Suppressor macrophage treated with lipopolysaccharide for 4 hours (primary cell): ENCODE measurements at places on chromosomes 1 and 21.

DNA sequence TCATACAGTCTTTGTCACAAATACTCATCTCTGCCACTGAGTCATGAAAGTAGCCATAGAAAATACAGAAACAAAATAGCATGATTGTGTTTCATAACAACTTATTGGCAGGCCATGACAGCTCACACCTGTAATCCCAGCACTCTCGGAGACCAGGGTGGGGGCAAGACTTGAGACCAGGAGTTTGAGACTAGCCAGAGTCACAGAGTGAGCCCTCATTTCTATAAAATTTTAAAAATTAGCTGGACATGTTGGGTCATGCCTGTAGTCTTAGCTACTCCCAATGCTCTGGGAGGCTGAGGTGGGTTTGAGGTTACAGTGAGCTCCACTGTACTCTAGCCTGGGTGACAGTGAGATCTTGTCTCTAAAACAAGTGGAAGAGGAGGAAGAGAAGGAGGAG is 411.1 kb downstream of the PCP4 start:
- DNase-seq = no peak

DNA sequence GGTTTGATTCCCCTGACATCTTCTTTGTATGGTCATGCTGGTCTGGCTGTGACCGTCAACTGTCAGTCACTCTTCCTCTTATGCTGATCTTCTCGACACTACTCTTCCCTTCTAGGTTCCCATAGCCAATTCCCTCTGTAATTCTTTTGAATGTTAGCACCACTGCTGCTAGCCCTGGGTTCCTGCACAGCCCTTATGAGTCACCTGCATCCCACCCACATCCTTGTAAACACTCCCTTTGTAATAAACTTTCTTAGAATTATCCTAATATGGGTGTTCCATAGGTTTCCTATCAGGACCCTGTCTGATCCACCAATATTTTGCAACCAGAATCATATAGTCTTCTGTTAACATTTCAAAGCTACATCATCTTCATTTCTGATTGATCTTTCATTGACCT is 37.1 kb downstream of the JUN start:
- DNase-seq = no peak

DNA sequence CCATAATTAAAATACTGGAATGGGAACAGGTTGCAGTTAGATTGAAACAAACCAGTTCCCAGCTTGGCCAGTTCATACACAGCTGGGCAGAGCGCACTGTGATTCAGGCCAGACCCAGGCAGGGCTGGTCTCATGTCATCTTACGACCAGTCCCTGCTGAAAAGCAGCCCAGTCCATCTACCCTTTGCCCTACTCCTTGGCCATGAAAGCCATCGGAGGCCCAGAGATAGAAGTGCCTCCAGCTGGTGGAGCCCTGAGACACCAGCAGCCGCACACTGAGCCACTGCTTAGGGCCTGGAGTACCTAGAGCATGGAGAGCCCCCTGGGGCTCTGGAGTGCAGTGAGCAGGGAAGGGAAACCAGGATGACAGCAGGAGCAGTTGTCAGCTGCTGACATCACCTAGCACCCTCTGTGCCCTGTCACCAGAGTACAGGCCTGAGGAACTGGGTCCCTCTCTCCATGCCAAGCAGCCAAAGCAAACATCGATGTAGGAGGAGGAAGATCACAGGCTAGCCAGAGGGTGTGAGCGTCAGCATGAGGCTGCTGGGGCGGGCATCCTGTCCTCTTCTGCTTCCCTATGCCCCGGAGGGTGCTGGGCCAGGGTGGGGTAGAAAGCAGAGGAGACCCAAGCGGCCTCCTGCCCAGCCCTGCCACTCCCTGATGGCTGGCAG is 34.2 kb upstream of the TMEM125 start:
- peak; percentile 27 for DNase-seq

- DNase-seq = peak; percentile 74
Measured at GRCh38 chr1:226061841-226062557, 517 bp upstream of the H3-3A start.

DNA sequence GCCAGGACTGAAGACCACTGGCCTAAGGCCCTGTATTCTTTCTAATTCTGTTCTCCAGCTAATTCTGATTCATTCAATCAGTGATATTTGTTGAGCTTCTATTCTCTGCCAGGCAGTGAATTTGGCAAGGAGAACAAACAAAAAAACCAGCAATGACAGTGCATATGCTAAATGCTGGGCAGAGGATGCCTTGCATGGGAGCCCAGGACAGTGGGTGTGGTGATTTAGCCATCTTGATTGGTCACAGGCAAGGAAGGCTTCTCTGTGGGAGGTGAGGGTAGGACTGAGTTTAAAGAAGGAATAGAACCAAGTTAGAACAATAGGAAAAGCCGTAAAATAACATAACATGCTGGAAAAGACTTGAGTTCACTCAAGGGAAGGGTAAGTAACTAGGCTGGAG is 9.2 kb upstream of the CPT2 start:
- DNase-seq = no peak

GRCh38 chr21:36260030-36260787 is 59.8 kb upstream of the MORC3 start:
- peak; percentile 82 for DNase-seq

DNA sequence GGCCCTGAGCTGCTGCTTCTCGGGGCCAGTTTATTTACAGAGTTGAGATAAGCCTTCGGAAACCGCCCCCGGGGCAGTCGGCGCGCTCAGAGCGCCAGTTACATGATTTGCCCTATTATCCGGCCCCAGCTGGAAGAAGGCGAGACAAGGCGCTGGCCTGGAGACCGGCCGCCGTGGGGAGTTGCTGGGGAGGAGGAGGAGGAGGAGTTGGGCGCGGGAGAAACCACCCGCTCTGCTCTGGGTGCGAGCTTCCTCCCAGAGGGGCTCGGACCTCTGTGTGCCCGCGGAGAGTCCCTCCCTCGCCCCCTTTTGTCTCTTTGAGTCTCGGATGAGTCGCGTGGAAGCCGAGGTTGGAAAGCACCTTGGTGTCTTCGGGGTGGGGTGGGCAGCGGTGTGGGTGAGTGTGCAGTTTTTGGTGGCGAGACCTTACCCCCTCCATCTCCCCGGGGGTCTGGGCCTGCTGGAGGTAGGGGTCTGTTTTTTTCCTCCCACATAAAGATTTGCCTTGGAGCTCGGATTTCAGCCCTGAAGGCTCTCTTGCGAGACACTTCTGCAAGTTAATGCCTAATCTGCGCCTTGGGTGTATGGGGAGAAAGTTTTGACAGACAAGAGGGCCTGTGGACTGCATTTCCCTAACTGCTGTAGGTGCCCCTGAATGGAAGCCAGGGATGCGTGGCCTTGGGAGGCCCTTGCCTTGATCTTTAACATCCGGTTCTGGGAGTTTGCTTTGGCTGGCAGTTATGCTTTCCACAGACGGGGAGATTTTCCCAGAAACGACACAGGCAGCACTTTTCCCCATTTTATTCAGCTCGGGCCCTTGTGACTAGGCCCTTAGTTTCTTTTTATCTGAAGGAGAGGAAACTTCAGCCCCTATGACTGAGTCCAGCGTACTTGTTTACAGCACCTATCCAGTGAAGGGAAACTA is 80.0 kb downstream of the NDUFS5 start:
- DNase-seq = peak; percentile 80

DNA sequence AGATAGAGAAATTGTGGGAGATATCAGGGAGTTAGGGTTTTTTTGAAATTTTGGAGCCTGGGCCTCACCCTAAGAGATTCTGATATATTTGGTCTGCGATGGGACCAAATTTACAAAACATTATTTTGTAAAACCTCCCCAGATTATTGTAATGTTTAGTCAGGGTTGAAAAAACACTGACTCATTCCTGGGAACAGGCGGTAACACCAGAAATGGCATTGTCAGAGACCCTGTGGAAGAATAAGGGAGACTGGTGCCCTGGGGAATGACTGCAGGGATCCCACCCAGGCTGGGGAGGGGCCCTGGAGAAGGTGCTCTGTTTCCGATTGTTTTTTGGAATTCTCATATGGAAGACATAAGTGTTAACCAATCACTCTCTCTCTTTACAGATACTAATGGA is 13.1 kb upstream of the STRIP1 start:
- no peak for DNase-seq

DNA sequence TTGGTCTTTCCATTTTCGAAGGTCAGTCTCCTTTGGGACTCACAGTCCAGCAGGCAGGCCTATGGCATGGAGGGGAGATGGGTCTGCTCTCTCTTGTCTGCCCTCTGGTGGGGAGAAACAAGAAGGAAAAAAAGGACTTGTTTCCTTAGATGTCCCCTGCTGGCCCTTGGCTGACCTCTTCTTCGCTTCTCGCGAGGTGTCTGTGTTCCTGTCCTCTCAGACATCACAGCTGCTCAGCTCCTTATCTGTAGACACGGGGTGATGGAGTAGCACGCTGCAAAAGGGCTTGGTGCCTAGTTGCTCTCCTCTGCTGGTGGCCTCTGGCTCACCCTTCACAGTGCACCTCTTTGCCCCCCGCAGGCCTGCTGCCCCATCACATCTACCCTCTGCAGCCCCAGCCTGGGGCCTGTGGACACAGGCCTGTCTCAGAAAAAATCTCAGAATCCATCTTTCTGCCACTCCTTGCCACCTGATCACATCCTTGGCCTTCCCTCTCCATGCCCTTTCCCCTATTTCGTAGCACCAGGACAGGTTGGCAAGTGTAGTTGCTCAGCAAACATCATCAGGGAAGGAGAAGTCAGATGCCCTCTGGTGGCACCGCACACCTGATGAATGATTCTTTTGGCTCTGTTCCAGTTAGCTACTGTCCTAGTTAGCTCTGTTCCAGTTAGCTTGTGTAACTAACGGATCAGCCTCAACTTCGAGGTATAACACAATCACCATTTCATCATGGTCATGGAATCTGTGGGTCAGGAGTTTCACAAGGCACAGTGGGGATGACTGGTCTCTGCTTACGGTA is 18.7 kb upstream of the AK2 start:
- DNase-seq = peak; percentile 86

GRCh38 chr1:234533034-234533891 is 54.3 kb upstream of the TARBP1 start:
- peak; percentile 86 for DNase-seq

DNA sequence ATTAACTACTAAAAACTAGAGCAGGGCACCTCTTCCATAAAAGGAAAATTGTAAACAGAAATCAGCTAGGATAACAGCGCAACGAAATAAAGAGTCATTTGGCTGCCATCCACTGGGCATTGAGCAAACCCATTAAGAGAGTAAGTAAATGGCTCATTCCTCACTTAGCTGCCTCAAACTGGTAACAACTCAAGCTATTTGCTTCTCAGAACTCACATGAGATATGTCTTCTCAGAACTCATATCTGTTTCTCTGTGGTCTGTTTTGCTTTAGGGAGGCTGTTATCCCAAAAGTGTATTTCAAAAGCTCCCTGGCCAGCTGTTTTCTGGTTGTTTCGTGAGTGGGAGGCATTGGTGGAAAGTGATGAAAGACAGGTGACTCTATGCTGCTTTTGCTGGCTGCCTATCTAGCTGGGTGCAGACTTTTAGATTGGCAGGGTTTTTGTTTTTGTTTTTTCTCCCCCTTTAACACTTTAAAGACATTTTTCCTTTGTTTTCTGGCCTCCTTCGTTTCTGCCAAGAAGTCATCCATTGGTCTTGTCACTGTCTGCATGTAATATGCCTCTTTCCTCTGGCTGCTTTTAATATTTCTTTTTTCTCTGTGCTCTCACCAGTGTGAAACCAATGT is 269.2 kb upstream of the RGS18 start:
- no peak for DNase-seq

DNA sequence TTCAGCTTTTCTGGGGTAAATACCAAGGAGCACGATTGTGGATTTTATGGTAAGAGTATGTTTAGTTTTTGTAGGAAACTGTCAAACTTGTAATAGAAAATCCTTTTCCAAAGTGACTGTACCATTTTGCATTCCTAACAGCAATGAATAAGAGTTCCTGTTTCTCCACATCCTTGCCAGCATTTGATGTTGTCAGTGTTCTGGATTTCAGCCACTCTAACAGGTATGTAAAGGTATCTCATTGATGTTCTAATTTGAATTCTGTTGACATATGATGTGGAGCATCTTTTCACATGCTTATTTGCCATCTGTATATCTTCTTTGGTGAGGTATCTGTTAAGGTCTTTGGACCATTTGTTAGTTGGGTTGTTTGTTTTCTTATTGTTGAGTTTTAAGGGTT is 50.3 kb upstream of the RGS2 start:
- no peak for DNase-seq

DNA sequence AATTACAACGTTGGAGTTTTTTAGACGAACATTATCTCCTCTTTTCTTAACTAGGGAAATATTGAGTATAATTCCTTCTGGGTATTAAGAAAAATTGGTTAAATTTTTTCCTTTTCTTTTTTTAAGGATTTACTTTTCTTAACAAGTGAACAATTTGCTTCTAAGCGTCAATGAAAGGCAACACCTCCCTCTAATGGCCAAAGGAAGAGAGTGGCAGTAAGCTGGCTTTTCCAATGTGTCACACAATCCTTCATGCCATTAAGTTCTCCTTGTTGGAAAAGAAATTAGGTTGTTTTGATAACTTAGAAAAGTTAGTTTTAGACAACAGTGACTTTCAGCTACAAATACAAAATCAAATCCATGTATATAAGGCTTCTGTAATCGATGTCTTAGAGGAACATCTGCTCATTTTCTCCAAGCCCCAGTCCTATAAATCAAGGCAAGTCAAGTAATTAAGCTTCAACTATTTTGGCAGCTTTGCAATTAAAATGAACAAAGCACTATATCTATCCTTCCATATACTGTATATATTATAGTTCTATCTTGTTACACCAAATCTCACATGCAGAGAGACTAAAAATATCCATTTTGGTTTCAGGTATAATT is 62.8 kb downstream of the EDEM3 start:
- DNase-seq = peak; percentile 48

DNA sequence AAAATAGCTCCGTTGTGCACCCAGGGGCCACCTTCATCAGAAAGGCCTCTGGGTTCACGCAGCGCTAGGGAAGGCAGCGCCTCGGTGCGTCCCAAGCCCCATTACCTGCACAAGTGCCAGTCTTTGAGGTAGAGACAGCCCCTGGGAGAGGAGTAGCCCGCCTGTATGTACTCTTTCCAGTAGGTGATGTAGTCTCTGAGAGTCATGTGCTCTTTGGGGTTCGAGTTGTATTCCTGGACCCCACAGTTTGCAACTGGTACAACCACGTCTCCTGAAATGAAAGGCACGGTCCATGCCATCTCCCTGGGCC is 601 bp downstream of the JMJD4 start:
- no peak for DNase-seq

DNA sequence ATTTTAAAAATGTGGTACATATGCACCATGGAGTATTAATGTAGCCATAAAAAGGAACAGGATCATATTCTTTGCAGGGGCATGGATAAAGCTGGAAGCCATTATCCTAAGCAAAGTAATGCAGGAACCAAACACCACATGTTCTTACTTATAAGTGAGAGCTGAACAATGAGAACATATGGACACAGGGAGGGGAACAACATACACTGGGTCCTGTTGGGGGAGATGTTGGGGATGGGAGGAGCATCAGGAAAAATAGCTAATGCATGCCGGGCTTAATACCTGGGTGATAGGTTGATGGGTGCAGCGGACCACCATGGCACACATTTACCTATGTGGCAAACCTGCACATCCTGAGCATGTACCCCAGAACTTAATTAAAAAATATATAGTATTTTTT is 352.5 kb upstream of the KAZN start:
- DNase-seq = no peak
